ENCODE measurements at places on chromosomes 12 and 14.

- H3K27me3 ChIP-seq, result no peaks in the 10 kb centered on the region
- H3K27ac ChIP-seq, result no peak overlapping the region
- peaks cover 19% of the 10 kb centered on the region for H3K4me1 ChIP-seq
- peak; percentile 57 for DNase-seq
- no peak overlapping the region for H3K4me3 ChIP-seq
These were observed 612 bp downstream of the PHC1 start for GRCh38 chr12:8914716-8915526.

DNA sequence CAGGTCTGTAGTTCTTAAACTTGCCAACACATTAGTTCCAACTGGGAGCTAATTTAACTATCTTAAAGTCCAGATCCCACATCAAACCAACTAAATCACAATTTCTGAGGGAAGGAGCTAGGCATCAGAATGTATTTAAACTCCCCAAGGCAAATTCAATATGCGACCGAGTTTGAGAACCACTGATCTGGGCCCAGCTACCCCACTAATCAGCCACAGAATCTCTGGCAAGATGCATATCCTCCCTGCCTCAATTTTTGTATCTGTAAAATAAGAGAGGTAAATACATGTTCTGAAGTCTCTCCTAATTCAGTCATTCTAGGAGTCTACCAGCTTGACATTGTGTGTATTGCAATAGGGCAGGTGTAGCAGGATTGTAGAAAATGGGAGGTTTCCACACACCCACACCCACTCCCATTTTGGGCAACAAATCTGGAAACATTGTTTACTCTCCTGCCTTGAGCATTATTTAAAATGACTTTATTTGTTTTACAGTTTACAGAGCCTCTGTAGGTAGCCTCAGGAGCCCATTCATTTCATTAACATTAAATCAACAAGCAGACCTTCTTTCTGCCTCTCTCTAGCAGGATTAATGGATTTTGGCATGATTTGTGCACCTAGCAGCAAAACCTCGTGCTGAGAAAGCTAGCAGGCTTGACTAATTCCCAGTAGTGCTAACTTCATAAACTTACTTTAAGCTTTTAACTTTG is 15.6 kb downstream of the LGR5 start:
- no peak overlapping the region for H3K4me3 ChIP-seq
- no peak overlapping the region for H3K27ac ChIP-seq
- no peaks in the 10 kb centered on the region for H3K36me3 ChIP-seq
- H3K4me1 ChIP-seq, result no peaks in the 10 kb centered on the region
- DNase-seq, result no peak

- no peaks in the 10 kb centered on the region for H3K27me3 ChIP-seq
- H3K36me3 ChIP-seq, result peaks cover 8% of the 10 kb centered on the region
These were observed 6.5 kb upstream of the ACACB start for GRCh38 chr12:109109746-109110350.

- no peak overlapping the region for H3K27ac ChIP-seq
- H3K4me3 ChIP-seq, result no peak overlapping the region
- peaks cover 2% of the 10 kb centered on the region for H3K36me3 ChIP-seq
- no peaks in the 10 kb centered on the region for H3K27me3 ChIP-seq
These were observed 161.3 kb downstream of the ZFP36L1 start for GRCh38 chr14:68631394-68632053.

GRCh38 chr12:72011374-72011773 is 72.7 kb downstream of the TPH2 start:
- no peaks in the 10 kb centered on the region for H3K4me1 ChIP-seq
- peaks cover 38% of the 10 kb centered on the region for H3K27me3 ChIP-seq
- H3K36me3 ChIP-seq, result no peaks in the 10 kb centered on the region
- DNase-seq, result no peak
- H3K27ac ChIP-seq, result no peak overlapping the region

- no peaks in the 10 kb centered on the region for H3K36me3 ChIP-seq
- H3K4me3 ChIP-seq, result peak overlapping the region; percentile 84
- H3K27ac ChIP-seq, result peak overlapping the region; percentile 98
These were observed 24.8 kb downstream of the CLECL1 start for GRCh38 chr12:9707864-9708808.

GRCh38 chr12:16344269-16344668 is 3.2 kb upstream of the MGST1 start:
- H3K4me3 ChIP-seq, result no peak overlapping the region
- H3K36me3 ChIP-seq, result no peaks in the 10 kb centered on the region
- H3K4me1 ChIP-seq, result no peaks in the 10 kb centered on the region
- H3K27ac ChIP-seq, result no peak overlapping the region
- peaks cover 12% of the 10 kb centered on the region for H3K27me3 ChIP-seq

DNA sequence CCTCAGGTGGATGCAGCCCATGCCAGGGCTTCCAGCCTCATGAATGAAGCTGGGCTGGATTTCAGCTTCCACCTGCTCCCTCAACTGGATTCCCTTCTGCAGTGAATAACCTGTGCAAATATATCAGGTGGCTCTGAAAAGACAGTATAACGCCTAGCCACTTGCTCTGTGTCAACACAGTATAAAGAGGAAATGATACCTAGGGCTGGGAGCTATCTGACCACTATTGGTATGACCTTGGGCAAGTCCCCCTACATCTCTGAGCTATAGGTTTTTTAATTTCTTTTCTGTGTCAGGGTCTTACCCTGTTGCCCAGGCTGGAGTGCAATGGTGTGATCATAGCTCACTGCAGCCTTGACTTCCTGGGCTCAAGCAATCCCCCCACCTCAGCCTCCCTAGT is 19.8 kb downstream of the ISM2 start:
- H3K4me1 ChIP-seq, result no peaks in the 10 kb centered on the region
- no peak overlapping the region for H3K4me3 ChIP-seq
- no peaks in the 10 kb centered on the region for H3K36me3 ChIP-seq
- peaks cover 13% of the 10 kb centered on the region for H3K27me3 ChIP-seq
- H3K27ac ChIP-seq, result no peak overlapping the region
- no peak for DNase-seq

Measured in T-helper 17 cell (primary cell).